ENCODE measurements at places on chromosomes 7 and 10.

DNA sequence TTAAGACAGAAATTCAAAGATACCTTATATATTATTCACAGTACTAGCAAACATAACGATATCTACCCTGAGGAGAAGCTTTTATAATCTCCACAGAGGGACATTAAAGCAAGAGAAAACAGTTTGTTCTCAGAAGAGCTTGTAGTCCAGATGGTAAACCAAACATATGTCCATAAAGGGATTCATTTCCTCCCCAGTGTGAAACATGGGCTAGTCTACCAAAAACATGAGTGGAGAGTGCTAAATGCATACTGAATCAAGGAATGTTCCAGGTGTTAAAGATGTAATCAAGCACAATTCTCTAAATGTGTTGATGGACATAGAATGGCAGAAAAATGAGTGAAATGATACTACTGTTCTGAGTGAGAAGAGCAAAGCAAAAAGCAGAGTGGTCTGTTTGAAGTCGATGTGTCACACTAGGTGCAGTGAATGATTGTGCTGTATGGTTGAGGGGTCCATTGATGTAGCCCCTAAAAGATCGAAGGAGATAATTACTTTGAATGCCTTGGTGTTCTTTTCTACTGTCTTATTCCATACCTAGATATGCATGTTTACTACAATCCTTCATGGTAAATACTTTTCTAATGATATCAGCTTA lies 25.3 kb downstream of the BCAP29 start:
- no peak for DNase-seq

- DNase-seq = no peak
Observed at GRCh38 chr7:55730197-55730596, 132.4 kb downstream of the SEPTIN14 start.

GRCh38 chr7:23335621-23336020 lies 36.5 kb downstream of the MALSU1 start:
- no peak for DNase-seq

- DNase-seq = no peak
Observed at GRCh38 chr7:41984888-41985287, 252.1 kb downstream of the GLI3 start.

GRCh38 chr7:78794101-78794500 lies 659.4 kb downstream of the MAGI2 start:
- DNase-seq = no peak

GRCh38 chr10:121526801-121527221 lies 71.4 kb downstream of the FGFR2 start:
- DNase-seq = no peak

DNA sequence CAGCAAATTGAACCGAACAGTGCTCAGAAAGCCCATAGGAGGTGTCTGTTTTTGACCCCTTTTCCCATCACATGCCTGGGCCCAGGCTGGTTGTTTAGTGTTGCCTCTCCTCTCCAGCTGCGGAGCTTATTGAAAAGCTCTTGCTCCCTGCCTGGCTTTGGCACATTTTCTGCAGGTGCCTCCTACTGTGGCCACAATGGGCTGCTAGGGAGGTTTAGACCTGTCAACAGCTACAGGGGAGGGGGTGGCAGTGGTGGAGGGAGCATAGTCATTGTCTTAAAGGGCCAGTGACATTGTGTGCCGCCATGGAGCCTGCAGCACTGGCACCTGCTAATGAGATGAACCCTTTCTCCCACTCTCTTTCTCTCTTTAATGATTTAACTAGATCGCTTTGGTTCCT lies 13.2 kb upstream of the ENO4 start:
- DNase-seq = no peak

GRCh38 chr7:22406715-22407114 lies 49.8 kb upstream of the RAPGEF5 start:
- no peak for DNase-seq

DNA sequence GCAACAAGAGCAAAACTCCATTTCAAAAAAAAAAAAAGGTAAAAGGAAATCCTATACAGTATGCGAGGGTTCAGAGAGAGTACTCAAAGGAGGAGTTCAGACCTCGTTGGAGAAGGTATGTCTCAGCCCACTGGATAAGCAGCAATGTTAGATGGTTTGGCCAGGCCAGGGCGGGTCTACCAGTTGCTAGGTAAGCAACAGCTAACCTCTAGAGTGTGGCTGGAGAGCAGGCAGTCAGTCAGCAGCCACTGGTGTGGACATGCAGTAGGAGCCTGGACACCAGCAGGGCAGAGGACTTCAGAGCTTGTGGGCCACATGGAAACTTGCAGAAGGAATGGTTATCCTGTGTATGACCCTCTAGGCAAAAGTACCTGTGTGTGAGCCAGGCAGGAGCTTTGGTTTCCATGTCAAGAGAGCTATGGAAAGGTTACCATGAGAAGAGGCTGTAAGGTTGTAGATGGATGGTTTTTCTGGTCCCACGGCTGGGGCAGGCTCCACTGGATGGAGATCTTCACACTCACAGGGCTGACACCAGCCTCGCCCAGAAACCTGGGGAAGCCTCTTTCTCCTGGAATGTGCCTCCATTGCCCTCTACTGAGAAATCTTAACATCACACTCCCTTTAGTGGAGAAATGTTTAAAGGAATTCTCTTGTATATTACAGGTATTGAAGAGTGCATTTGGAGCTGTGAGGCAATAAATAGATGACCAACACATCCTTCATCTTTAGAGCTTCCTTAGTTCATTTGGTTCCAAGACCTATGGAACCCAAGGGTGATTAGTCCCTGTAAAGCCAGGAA lies 63.6 kb downstream of the CCDC186 start:
- no peak for DNase-seq
